ENCODE measurements at places on chromosomes 11 and 22.

GRCh38 chr11:1748636-1749394 lies 1.6 kb downstream of the IFITM10 start:
- no peak for DNase-seq

GRCh38 chr11:75715688-75716087 lies 1.9 kb upstream of the MOGAT2 start:
- DNase-seq, result no peak

DNA sequence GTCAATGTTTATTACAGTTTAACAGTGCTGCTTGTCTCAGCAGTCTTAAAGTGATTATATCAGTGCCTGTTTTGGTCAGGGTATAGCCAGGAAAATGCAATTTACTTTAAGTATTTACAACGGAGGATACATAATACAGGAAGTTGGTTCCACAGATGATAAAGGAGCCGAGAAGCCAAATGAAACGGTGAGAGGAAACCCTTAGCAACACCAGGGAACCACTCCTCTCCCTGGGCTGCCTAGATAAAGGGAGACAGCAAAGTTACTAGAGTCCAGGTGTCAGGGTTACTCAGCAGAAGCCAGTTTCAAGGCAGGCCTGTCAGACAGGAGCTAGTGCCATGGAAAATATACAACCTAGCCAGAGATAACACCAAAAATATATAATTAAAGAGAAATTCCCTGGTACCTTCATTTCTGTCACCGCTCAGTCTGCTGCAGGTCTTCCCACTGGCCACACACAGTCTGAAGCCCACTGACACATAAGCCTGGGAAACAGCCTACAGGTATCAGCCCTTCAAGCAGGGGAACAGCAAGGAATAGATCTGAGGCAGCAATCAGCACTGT lies 55.5 kb downstream of the FAM76B start:
- DNase-seq, result no peak

- DNase-seq, result no peak
Observed at GRCh38 chr11:128213461-128213860, 373.9 kb downstream of the ETS1 start.

- no peak for DNase-seq
Observed at GRCh38 chr22:23778577-23778900, 5.9 kb downstream of the MMP11 start.

GRCh38 chr22:47020166-47020565 lies 257.7 kb downstream of the TBC1D22A start:
- DNase-seq, result no peak

DNA sequence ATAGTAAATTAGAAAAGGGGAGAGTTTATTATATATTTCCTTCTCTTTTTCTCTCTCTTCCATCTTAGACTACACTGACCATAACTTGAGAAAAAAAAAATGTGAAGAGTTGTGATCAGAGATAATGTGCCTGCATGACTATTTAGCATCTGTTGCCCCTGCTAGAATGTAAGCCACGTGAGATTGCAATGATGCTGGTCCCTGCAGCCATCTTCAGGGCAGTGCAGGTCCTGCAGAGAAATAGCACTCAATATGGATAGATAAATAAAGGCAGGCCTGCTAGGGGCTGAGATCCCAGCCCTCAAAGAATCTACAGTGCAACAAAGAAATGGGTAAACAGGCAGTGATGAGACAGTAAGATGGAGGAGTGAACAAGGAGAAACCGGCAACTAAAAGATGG lies 7.8 kb upstream of the DKK3 start:
- DNase-seq, result no peak

- DNase-seq, result no peak
Observed at GRCh38 chr11:85783758-85784157, 27.2 kb downstream of the SYTL2 start.

GRCh38 chr11:64619811-64620380 lies 28.9 kb downstream of the SLC22A12 start:
- no peak for DNase-seq

DNA sequence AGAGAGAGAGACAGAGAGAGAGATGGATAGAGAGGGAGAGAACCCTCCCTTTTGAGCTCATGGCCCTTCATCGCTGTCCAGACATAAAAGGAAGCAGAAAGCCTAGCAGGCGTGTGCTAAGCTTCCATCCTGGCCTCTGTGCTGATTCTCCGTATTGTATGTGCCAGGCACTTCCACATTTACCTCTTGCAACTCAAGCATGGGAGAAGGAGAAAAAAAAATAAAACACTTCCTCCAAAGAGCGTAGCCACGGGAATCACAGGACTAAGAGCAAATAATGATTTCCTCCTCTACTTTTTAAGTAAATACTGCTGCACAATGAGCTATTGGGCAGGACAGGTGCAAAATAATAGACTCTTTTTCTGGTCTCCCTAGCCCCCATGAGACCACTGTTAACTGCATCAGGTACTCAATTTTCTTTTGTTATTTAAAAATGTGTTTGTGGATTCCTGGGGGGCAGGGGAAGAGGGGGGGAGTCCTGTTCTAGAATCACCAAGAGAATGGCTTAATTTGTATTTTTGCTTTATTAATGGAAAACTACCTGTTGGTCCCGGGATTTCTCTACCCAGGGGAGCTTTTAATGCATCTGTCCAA lies 154.3 kb downstream of the NXPE2 start:
- DNase-seq, result no peak

DNA sequence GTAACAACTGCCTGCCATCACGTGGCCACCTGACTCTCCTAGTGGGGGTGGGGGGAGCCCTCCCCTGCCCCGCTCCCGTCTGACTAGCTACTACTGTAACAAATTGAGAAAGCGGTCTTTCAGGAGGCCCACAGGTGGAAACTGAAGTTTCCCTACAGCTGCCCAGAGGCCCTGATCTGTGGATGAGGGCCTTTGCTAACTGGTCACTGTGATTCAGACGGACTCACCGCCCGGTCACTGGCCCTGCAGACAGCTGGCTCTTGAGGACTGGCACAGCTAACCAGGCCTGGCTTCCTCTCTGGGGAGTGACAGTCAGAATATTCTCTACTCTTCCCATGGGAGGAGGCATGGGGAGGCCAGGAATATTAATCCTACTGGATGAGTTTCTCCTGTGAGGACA lies 116.8 kb downstream of the ARHGAP8 start:
- no peak for DNase-seq

- DNase-seq, result no peak
Observed at GRCh38 chr11:119339589-119340334, 921 bp downstream of the C1QTNF5 start.

- DNase-seq, result no peak
Observed at GRCh38 chr22:27175021-27175838, 517.8 kb downstream of the MIAT start.

DNA sequence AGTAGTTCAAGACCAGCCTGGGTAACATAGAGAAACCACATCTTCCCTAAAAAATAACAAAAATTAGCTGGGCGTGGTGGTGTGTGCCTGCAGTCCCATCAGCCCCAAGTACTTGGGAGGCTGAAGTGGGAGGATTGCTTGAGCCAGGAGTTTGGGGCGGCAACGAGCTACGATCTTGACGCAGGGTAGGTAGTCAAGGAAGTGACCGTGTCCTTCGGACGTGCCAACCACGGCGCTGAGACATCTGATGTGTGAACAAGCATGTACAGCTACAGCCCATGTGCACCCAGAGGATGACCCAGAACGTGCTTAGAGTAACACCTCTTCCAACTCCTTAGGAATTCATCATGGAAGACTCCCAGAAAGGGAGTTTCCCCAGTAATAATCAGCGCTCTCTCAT lies 21.4 kb downstream of the RGL4 start:
- DNase-seq, result no peak

GRCh38 chr22:47914481-47915097 lies 1152.1 kb downstream of the TBC1D22A start:
- no peak for DNase-seq

DNA sequence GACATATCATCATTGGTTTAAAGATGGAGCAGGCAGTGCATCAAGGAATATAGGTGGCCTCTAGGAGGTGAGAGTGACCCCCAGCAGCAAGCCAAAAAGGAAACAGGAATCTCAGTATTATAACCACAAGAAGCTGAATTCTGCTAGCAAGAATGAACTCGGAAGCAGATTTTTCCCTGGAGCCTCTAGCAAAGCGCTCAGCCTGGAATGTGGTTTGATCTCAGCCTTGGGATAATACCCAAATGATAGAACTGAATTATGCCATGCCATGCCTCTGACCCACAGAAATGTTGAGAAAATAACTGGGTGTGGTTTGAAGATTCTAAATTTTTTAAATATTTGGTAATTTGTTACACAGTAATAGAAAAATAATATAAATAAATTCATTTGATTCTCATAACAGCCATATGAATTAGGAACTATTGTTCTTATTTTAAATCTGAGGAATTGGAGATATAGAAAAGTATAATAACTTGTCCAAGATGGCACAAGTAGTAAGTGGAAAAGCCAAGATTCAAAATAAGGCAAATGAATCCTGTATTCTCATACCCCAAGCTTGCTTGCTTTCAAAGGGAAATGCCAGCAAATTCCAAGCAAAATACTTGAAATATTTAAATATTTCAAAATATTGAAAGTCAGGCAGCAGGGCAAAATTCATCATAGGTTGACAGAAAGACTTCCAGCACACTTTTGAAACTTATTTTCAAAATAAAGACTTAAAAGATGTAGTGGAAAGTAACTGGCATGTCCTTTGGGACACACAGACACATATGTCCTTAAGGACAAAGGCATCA lies 567.4 kb downstream of the KCNA4 start:
- DNase-seq, result no peak

GRCh38 chr11:72736452-72737069 lies 15.6 kb downstream of the ARAP1 start:
- DNase-seq, result no peak

GRCh38 chr11:63719987-63720386 lies 38.7 kb downstream of the RTN3 start:
- no peak for DNase-seq

Measured in Panc1 (cell line).